ENCODE measurements at places on chromosomes 13 and 19.
A peak's percentile ranks its signal among the peaks of the same experiment; 100 is the strongest.

DNA sequence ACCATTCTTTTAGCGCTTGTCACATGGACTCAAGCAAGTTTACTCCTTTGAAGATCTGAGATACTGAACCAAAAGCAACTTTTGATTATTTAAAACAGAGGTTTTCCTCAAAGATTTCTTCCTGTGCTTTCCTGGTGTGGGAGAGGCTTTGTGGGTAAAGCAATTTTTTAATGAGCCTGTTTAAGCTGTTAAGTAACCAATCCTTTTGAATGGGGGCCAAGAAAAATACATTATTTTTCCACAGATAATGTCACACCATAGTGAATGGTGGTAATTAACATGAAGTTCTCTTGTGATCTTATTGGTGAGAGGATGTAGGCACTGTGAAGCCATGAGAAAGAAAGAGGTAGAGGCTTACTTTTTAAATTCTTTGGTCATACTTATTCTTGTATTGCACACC is 55.8 kb upstream of the OBI1 start:
- DNase-seq: no peak

GRCh38 chr19:55152017-55152416 is 3.0 kb upstream of the TNNT1 start:
- DNase-seq: no peak

- no peak for DNase-seq
Measured at GRCh38 chr19:58318297-58318696, 8.5 kb upstream of the ZSCAN22 start.

DNA sequence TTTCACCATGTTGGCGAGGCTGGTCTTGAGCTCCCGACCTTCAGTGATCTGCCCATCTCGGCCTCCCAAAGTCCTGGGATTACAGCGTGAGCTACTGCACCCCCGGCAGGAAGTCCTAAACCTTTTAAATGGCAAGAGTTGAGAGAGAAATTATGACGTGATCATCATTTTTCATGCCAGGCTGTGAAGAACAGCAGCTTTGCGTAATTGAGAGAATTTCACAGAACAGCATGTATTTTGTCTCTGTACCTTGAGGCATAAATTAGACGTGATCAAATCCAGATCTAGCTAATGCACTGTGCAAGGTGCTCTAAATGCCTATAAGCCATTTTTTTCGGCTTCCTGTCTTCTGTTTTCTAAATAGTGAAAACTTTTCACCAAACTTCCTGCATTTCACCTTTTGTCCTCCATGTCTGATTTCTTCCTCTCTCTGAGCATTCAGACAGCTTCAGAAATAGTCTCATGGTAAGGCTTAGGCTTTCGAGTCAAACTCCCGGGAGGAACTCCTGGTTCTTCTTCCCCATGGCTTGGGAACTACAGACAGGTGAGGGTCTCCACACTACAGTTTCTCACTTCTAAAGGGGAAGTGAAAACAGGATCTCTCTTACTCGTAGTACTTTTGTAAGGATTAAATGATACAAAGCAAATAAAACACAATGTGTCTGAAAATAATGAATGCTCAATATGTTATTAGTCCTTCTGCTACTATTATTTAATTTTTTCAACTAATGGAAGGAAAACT is 51.0 kb downstream of the WDFY2 start:
- DNase-seq: no peak

DNA sequence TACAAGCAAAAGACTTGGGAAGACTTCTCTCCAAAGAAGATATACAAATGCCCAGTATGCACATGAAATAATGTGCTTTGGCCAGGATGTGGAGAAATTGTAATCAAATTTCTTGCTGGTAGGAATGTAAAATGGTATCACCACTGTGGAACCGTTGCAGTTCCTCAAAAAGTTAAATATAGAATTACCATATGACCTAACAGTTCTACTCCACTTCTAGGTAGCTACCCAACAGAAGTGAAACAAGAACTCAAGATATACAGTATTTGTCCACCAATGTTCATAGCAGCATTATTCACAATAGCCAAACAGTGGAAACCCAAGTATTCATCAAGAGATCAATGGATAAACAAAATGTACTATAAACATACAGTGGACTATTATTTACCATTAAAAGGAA is 95.0 kb upstream of the KLF5 start:
- no peak for DNase-seq

- no peak for DNase-seq
Measured at GRCh38 chr19:47156861-47157430, 26.3 kb downstream of the SAE1 start.

- DNase-seq: no peak
Measured at GRCh38 chr13:110965038-110965754, 50.3 kb upstream of the ANKRD10 start.

GRCh38 chr19:30719189-30719998 is 347.2 kb downstream of the ZNF536 start:
- DNase-seq: no peak

DNA sequence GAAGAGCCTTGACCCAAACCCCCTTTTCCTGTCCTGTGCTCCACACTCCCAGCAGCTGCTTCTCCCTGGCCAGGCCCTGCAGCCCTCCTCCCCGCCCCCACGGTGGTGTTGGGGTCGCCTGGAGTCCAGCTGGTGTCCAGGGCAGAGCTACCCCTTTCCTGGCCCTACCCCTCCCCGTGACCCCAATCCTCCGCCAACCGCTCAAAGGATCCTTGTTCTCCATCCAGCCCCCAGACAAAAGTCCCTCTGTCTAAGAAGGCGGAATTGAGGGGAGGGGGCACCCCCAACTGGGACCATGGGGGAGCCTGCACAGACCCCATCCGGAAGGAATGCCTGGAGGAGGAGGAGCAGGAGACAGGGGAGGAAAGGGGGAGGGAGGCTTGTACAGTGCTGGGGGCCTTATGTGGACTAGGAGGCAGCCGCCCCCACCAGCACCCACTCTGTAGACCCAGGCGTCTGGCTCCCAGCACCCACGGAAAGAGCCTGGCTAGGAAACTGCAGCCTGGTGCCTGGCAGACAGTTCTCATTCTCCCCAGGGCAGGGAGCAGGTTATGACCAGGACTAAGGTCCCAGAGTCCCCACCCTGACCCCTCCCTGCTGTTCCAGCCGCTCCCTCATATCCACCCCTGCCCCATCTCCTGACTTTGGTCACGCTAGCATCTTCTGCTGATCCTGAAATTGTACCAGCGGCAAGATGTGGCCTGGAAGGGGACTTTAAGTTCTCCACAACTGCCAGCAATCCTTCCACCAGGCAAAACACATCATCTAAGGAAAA is at the start of gene FXYD3:
Gene FXYD3, plus strand, starts transcription at position 647 of the 775 bp plus-strand sequence. CDS start 3,554 bp downstream, outside the sequence.
- DNase-seq: no peak

- no peak for DNase-seq
Measured at GRCh38 chr19:4058693-4059452, 7.8 kb downstream of the ZBTB7A start.

DNA sequence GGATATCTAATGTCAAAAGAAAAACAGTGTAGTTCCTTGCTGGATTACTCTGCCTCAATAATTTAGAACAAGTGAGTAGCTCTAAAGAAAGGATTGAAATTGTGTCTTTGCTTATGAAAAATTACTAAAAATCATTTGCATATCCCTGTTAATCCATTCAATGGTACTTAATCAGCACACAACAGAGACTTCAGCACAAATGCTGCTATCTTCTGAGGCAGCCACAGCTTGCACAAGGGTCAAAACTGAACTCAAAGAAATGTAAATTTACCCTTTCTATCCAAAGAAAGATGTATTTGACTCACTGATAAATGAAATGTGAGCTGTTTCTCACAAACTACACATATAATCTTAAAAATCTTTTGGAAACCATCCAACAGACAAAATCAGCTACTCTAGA is 116.2 kb downstream of the LHFPL6 start:
- peak; percentile 9 for DNase-seq

DNA sequence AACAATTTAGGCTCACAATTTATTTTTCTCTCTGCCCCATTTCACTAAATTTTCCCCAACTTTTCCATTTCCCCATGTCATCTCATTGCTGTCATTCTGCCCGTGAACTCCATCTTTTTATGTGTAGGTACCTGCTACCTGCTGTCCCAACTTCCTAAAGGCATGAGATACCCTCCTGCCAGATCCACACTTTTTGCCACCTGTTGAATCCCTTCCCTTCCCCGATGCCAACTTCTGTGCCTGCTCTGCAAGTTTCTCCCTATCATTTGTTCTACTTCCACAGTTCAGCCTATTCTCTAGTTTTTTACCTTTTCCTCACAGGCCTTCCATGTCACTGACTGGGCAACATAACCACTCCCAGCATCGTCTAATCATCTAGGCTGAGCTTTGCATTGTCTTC is 607.5 kb upstream of the KLF12 start:
- no peak for DNase-seq

DNA sequence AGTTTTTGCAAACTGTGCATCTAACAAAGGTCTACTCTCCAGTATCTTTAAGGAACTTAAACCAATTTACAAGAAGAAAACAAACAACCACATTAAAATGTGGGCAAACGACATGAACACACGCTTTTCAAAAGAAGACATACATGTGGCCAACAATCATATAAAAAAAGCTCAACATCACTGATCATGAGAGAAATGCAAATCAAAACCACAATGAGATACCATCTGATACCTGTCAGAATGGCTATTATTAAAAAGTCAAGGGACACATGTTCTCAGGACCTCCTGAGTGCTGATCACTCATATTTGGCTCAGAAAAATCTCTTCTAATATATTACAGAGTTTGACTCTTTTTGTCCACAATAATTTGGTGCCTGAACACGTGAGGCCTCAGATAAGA is 14.2 kb upstream of the LILRB1 start:
- DNase-seq: peak; percentile 92

Data from NCI-H526 treated with DMSO at 0.1 percent for 48 hours (cell line).